ENCODE measurements at places on chromosomes 3 and 15.

DNA sequence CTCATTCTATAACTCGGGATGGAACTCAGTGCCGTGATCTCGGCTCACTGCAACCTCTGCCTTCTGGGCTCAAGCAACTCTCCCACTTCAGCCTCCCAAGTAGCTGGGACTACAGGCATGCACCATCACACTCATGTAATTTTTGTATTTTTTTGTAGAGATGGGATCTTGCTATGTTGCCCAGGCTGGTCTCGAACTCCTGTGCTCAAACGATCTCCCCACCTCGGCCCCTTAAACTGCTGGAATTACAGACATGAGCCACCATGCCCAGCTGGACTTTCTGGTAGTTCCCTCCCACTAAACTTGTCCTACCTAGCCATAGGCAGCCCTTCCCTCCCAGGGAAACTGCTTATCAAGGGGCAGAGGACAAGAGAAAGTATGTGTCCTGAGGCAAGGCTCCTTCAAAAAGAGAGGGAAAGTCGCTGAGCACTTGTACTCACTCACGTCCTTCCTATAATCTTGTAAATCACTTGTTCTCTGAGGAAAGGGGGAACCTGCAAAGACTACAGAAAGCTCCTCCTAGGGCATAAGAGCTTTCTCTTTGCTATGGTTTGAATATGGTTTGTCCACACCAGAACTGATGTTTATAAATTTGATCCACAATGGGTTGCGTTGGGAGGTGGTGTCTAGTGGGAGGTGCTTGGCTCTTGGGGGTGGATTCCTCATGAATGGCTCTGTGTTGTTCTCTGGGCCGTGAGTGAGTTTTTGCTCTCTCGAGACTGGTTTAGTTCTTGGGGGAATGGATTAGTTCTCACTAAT, 13.6 kb upstream of the TBL1XR1 start:
- no peak for DNase-seq

DNA sequence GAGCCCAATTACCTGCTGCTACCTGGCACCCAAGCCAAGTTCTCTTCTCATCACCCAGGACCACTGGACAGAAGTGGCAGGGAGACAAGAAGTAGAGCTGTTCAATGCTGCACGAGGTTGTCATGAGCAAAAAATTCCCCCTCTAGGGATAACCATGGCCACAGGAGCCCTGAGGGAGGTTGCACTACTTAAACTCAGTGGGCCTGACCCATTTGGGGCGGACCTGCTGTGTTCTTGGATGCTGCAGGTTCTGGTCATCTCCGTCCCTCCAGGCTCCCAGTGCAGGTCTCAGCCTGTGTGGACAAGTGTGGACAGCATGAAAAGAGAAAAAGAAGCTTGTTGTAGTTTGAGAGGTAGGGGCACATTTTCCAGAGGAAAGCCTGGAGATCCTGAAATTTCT, 26.1 kb upstream of the MANF start:
- no peak for DNase-seq

DNA sequence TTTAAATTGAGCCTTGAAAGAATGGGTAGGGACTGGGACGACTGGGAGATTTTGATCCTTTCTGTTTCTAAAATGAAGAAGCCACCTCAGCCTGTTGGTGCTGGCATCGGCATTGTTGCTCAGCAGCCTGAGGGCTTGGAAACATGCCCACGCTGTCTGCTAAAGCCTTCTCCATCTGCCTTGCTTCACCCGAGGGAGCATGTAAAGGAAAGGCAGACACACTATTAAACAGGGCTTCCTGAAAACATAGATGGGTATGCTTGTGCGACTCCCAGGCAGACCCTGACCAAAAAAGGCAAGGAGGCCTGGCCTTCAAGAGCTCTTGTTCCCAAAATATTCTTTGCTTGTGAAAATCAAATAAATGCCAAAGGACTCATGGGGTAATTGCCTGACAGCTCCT, 84.2 kb upstream of the SLC4A7 start:
- DNase-seq = no peak

GRCh38 chr3:127730171-127730570, 57.4 kb downstream of the ABTB1 start:
- DNase-seq = no peak

DNA sequence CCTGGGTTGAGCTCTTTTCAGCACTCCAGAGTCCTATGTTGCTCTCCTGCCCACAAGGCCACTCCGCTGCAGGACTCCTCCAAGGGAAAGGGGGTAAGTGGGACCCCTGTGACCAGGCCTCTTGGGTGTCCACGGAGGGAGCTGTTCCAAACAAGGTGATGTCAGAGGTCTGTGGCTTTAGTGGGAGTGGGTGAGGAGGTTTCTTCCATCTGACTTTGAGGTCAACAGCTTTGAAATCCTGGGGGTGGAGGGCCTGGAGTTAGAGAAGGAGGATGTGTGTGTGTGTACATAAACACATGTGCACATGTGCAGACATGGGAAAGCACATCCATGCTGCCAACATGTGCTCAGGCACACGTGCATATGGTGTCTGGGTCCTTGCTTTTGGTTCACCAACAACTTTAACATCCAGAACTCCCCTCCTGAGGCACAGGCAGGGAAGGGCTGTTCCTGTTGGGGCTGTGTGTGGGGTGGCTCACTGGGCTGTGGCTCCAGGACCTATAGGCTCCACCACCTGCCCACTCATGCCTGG, 51.4 kb upstream of the TMEM115 start:
- DNase-seq = no peak

DNA sequence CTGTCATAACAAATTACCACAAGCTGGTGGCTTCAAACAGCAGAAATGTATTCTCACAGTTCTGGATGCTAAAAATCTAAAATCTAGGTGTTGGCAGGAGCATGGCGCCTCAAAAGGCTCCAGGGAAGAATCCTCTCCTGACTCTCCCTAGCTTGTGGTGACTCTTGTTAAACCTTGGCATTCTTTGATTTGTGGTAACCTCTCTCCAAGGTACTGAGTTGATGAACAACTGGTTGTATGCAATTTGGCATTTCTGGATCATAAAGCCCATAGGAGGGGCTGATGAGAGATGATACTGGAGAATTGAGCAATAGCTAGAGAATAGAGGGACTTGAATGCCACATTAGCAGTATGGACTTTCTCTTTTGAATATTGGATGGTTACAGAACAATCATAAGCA, 821.8 kb downstream of the TBL1XR1 start:
- no peak for DNase-seq

- peak; percentile 30 for DNase-seq
Observed at GRCh38 chr15:58469432-58470353, 37.9 kb downstream of the LIPC start.

DNA sequence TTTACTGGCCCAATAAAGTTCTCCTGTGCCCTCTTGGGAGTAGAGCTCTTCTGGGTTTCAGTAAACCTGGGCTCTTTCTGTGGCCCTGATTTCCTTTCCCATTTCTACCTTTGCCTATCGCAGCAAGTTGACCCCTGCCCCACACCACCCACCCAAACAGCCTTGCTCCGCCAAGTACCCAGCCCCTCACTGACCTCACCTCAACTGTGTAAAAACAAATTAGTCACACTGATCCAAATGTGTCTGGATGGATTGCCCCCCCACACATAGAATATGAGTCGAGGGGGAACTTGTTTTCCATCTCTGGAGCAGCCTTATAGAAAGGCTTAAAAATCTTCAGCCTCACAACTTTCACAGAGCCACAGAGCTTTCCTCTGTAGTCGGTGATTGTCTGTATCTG, 28.6 kb upstream of the VEPH1 start:
- no peak for DNase-seq

All from common myeloid progenitor, CD34-positive (primary cell).